ENCODE measurements at places on chromosomes 6 and 20. TPM values are rescaled to one million over a fixed set of nuclear protein-coding genes. Genes with fewer than 3 reads are reported as not detected.

SHLD1 gene
- total RNA-seq, result 5.3 TPM

ME1 gene
- total RNA-seq, result 2.2 TPM

APOBEC2 gene
- total RNA-seq, result not detected

DDX43 gene
- 0.31 TPM for total RNA-seq

STMND1 gene
- total RNA-seq, result not detected

MBOAT1 gene
- total RNA-seq, result 2.8 TPM

Measured in parietal lobe (tissue), 2 donors.